HEK293T (cell line): ENCODE measurements at places on chromosomes 13 and 19.

- DNase-seq: peak; percentile 27
These were observed 16.2 kb downstream of the NUFIP1 start for GRCh38 chr13:44972956-44973581.

GRCh38 chr13:86080340-86080995 is 281.2 kb upstream of the SLITRK6 start:
- DNase-seq: no peak

- no peak for DNase-seq
These were observed 270.4 kb downstream of the TEX29 start for GRCh38 chr13:111590796-111591195.

- peak; percentile 40 for DNase-seq
These were observed 885 bp downstream of the TGFB1 start for GRCh38 chr19:41352609-41353465.

- no peak for DNase-seq
These were observed 23.4 kb upstream of the MBNL2 start for GRCh38 chr13:97198753-97199152.

GRCh38 chr13:28328271-28328607 is 166.7 kb downstream of the FLT1 start:
- no peak for DNase-seq
